ENCODE measurements at places on chromosomes 5 and 9. TPM values are rescaled to one million over a fixed set of nuclear protein-coding genes. Genes with fewer than 3 reads are reported as not detected.

Gene GPR150
- 1.5 TPM for total RNA-seq

- DNase-seq, result no peak
These were observed 3.5 kb downstream of the BARX1 start for GRCh38 chr9:93951655-93952118.

Gene ZNG1E
- 56.0 TPM for total RNA-seq

DNA sequence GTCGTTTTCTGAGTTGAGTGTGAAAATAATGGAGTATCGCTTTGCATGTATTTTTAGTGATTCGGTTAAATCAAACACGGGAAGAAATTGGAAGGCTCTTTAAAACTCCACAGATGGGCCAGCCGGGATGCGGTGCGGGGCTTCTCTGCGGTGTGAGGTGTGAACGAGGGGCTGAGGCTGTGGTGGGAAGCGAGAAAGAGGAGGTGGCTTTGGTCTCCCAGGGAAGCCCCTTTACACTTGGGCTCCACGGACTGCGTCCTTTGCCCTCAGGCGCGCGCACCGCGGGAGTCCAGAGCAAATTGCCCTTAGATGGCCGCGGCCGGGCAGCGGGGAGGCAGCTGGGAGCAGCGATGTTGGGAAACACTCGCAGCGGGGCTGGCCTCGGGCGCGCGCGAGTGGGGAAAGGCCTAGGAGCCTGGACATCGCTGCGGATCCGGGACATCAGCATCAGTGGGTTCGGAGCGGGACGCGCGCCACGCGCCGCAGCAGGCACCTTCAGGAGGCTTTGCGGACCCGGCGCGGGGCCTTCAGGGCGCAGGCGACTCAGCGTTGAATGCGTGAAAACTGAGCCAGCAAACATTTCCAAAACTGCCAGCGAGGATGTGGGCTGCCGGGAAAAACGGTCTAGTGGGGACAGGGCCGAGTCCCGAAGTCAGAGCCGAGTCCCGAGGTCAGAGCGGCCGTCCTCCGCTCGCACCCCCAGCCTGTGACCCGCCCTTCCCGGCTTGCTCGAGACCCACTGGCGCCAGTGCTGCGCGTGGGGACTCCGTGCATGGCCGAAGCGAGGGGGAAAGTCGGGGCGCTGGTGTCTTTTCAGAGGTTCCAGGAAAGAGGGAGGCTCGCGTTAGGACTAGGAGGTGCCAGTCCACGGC, 6.5 kb downstream of the IRX1 start:
- DNase-seq, result no peak

Gene BTNL3
- not detected for total RNA-seq

DNA sequence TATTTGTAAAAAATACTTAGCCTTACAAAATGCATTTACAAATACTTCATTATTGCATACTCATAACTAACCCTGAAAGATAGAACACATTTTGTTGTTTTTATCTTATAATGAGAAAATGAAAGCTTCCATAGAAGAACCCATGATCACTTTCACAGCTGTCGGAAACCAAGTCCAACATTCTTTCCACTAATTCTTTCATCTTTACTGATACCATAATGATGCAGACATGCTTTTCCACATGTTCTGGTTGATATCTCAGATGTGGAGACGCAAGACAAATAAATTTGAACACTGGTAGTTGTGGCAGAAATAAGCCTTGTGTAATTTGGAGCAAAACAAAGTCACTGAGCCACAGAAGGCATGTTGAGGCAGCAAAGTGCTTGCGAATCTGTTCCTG, 136.0 kb downstream of the FBXO4 start:
- no peak for DNase-seq

- DNase-seq, result no peak
These were observed 347.0 kb downstream of the CSNK1G3 start for GRCh38 chr5:123858938-123859337.

Gene FBXL7
- not detected for total RNA-seq

DNA sequence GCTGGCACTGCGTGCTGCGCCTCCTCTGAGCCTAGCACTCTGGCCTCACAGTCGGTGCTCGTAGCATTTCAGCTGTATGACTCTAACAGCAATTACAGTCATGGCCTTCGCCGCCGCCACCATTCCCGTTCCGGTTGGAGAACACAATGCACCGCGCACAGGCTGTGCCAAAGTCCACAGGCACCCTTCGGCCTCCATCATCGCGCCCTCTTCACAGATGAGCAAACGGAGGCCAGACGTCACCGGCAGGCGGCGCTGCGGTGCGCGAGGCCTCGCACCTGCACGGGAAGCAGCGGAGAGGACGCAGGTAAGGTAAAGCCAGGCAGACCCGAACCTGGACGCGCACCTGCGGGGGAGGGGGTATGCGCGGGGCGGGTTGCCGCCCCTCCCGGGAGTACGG, 128.9 kb downstream of the BARX1 start:
- DNase-seq, result peak; percentile 44

- no peak for DNase-seq
These were observed 8.1 kb upstream of the CYSTM1 start for GRCh38 chr5:140166911-140167310.

Gene SPAAR
- not detected for total RNA-seq

DNA sequence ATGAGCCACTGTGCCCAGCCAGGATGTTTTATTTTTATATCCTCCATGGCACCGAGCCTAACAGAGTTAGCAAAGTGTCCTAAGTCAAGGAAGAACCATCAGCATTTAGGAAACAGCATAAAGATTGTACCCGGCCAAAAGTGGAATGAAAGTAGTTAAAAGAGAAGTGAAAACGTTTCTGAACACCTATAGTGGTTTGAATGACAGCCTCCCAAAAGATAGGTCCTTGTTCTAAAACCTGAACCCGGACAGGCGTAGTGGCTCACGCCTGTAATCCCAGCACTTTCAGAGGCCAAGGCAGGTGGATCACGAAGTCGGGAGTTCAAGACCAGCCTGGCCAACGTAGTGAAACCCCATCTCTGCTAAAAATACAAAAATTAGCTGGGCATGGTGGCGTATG, 37.4 kb downstream of the ZFAND5 start:
- DNase-seq, result no peak

Gene HDAC3
- total RNA-seq, result 85.1 TPM

Gene PRSS3
- total RNA-seq, result not detected

- DNase-seq, result peak; percentile 12
These were observed 76.6 kb upstream of the TBCA start for GRCh38 chr5:77852514-77853352.

DNA sequence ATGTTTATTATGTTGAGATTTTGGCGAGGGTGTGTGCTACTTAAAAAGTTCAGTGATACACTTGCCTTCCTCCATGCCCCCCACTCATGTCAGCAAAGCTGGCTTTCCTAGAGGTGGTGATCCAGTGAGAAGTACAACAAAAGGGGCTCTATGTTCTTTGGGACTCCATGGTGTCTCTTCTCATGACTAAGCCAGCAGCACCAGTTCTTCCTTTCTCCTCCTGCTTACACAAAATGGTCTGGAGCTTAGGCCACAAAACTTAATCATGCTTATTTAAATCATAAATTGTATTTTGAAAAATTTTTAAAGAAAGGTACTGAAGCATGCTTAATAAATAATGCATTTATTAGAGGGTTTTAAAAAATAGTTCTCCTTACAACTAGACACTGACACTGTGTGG, 22.4 kb downstream of the MOCS2 start:
- no peak for DNase-seq

- DNase-seq, result no peak
These were observed 478.8 kb downstream of the CETN3 start for GRCh38 chr5:89930591-89931392.

Gene CYLC2
- not detected for total RNA-seq

DNA sequence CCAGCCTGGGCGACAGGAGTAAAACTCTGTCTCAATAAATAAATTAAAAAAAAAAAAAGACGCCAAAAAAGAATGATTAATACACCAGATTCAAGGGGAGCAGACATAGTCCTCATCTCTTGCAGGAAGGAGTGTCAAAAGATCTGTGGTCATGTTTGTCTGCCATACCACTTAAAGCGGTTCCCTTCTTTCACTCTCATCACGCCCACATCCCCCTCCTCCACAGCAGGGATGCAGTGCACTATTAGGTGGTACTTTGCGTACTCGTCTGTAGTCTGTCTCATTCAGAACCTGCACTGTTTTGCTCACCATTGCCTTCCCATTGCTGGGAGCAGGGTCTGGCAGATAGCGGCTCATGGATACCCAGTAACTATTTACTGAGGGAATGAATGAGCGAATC, 11.2 kb downstream of the CDHR2 start:
- no peak for DNase-seq

GRCh38 chr9:70588381-70588780, 173.9 kb upstream of the KLF9 start:
- no peak for DNase-seq

GRCh38 chr9:35557320-35557719, 47.7 kb upstream of the TESK1 start:
- DNase-seq, result no peak

- no peak for DNase-seq
These were observed 19.9 kb upstream of the FAM120A start for GRCh38 chr9:93431539-93432105.

GRCh38 chr5:54669285-54669684, 151.7 kb downstream of the SNX18 start:
- no peak for DNase-seq

DNA sequence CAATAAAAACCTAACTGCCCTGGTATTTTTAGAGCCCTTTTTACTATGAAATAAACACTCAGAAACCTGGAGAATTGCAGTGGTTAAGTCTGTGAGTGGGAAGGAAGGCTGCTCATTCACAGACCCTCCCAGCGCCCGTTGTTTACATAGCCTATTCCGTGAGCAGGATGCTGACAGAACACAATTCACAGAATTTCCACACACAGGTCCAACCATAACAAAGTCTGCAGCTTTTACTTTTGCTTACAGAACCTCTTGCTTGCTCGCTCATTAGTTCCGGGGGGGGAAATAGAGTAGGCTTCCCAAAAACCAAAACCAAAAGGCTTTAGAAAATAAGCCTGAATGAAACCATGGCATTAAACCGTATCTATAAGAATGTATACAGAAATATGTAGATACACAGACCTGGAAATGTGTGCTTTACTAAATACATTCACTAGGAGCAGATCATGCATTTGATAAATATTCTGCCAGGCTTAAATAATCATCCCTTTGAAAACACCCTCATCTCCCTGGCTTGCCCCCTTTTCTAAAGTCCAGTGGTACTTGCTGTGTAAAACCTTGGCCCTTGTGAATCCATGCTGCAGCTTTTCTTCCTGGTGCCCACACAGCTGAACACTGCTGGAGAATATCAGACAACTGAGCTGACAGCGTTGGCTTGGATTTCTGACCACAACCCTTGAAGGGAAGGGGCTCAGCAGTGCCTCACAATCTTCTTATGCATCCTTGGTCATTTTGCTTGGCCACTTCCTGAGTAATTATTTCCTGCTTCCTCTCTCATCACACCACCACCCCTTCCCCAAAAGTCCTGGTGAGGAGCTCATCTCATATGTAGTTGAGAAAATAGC, 128.0 kb downstream of the FANCC start:
- no peak for DNase-seq

DNA sequence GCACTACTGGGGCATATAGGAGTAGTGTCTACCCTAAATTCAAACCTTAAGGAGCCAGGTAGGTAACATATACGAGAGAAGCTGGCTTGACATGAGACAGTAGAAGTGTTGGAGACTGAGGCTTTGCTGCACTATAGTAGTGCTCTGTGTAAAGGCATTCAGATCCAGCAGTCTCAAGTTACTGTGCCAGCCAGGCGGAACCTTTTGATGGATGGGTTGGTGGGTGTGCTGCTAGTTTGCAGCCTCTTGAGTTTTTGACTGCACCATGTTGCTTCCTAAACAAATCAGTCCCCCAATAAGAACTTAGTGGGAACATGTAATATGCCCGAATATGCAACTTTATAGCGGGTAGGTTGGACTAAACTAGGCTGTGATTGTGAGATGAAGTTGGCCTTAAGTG, 1.5 kb downstream of the CLTA start:
- DNase-seq, result no peak

- no peak for DNase-seq
These were observed 184.0 kb upstream of the IL12B start for GRCh38 chr5:159514229-159514810.

Gene S100Z
- total RNA-seq, result 1.4 TPM

- no peak for DNase-seq
These were observed 10.3 kb upstream of the IL3 start for GRCh38 chr5:132050136-132050535.

- DNase-seq, result no peak
These were observed 649.6 kb upstream of the RORB start for GRCh38 chr9:73847536-73847935.

DNA sequence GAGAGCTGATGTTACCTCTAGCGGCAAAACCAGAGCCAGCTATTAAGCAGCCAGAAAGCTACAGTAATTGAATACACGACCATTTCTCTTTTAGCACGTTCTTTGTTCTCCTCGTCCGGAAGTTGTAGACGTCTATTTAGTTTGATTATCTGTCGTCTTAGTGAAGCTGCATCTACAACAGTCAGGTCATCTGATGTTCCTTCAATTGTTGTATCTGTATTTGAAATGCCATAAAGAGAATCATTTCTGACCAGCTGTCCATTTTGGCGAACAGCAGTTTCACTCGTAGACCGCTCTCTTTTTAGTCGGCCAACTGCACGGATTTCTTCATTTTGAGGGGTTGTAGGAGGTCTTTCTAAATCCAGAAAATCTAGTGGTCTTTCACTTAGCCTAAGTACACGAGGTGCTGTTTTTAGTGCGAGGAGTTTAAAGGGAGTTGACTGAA, 12.6 kb downstream of the PDE6A start:
- DNase-seq, result no peak

GRCh38 chr5:174383210-174384167, 338.0 kb downstream of the NSG2 start:
- no peak for DNase-seq

DNA sequence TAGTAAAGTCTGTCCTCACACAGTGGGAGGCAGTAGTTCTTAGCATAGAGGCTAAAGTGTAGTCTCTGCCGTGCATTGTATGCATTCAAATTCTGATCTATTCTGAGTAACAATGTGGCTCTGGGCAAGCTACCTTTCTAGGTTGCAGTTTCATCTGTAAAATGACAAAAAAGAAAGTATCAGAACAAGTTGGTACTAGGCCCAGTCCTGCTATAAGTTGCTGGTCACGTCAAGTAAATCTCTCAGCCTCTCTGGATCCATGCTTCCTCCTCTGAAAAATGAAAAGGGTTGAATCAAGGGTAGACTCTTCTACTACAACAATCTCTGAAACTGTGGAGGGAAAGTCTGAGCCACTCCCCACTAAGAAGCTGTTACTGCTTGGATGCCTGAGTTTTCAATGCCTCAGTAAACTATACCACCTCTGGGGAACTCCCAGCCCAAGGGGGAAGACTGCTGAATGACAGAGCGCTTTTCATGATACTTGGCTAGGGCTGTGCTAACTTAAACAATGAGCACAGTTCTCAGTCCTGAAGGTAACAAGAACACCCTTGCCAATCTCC, 34.5 kb upstream of the SPARC start:
- DNase-seq, result no peak

- DNase-seq, result no peak
These were observed 104.8 kb upstream of the SREK1 start for GRCh38 chr5:66039296-66039695.

Gene FOXD4L5
- 0.67 TPM for total RNA-seq

- no peak for DNase-seq
These were observed 9.4 kb downstream of the CCDC180 start for GRCh38 chr9:97316904-97317303.

All from CD4-positive, alpha-beta memory T cell (primary cell).